ENCODE measurements at places on chromosomes 7 and 10. TPM values are rescaled to one million over a fixed set of nuclear protein-coding genes. Genes with fewer than 3 reads are reported as not detected.

The CCDC136 gene
- total RNA-seq, result 7.8 TPM

DNA sequence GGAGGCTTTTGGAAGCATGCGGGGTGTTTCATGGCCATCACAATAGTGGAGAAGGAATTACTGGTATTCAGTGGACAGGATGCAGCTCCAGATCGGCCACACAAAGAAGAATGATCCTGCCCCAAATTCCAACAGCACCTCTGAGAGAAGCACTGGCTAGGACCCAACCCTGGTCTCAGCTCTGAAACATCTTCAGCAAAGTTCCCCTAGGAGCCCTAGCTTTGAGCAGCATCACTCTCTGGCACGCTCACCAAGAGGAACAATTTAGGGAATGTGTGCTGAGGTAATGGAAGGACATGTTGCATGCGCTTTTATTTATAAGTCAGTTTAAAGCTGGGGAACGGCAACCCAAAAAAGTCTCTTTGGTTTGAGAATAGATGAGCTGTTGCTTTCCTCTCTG, 5.5 kb upstream of the OPN1SW start:
- no peak for DNase-seq

- no peak for DNase-seq
Observed at GRCh38 chr7:94178230-94178629, 174.1 kb upstream of the BET1 start.

DNA sequence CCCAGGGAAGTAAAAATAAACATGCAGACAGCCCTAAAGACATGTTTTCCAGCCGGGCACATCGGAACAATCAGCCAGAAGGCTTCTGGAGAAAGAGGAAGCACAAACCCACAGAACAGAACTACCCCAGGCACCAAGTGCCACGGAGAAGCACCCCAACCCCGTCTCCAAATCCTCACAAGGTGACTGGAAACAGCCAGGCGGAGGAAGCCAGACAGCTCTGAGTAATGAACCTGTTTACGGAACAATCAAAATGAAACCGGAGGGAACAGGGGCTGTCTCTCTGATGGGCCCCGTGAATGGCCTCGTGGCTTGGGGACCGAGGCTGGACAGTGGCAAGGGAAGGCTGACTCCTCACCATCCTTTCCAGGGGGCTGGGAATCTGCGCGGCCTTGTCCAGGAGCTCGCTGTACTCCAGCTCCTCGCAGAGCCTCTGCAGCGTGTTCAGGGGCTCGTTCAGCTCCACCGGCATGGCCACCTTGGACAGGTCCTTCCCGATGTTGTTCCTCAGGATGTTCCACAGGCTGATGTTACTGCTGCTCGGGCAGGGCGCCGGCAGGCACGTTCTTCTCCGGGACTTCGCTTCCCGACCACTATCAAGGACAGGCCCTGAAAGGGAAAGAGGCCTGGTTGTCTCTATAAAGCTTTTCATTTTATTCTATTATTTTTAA, 77.0 kb upstream of the GSDME start:
- no peak for DNase-seq

- DNase-seq, result no peak
Observed at GRCh38 chr10:120966657-120967045, 115.5 kb downstream of the WDR11 start.

GRCh38 chr7:1232623-1233332, at the start of gene UNCX:
UNCX (plus strand) TSS chr7:1232872; CDS start chr7:1233018, 146 bp downstream.
- DNase-seq, result no peak

GRCh38 chr7:79199961-79200360, 253.5 kb downstream of the MAGI2 start:
- no peak for DNase-seq

The VPS37D gene
- 6.3 TPM for total RNA-seq

The SUN1 gene
- 142 TPM for total RNA-seq

- DNase-seq, result no peak
Observed at GRCh38 chr7:44914992-44915607, 29.8 kb upstream of the PURB start.

DNA sequence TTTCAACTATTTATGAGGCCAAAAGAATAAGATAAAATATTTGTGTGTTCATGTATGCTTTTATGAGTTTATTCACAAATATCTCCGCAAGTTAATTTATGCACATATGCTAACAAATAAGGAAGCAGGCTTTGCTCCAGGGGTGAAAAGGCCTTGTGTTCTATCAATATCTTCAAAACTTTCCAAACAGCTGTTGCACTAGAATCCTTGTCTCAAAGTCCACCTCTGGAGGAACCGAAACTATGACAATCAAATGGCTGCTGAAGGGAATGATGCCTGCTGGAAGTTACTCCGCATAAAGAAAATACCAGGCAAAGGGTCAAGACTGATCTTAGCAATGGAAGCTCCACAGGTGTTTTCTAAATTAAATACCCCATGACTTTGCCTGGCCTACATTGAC, 145.0 kb upstream of the GHITM start:
- DNase-seq, result no peak

DNA sequence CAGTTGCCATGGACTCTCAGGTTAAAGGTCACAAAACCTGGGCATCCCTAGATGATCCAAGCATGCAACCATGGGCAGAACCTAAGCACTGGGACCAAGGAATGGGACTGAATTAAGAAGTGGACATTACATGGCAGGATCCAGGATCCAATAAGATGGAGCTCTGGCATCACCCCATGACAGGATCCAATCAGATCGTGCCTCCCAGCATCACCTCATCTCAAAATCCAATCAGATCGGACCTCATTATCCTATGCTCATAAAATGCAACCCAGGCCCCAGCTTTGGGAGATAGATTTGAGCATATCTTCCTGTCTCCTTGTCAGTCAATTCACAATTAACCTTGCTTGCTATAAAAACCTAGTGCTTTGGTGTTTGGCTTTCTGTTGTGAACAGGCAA, 616.1 kb downstream of the PARD3 start:
- no peak for DNase-seq

GRCh38 chr7:69531050-69531449, 67.2 kb upstream of the AUTS2 start:
- no peak for DNase-seq

- no peak for DNase-seq
Observed at GRCh38 chr10:15453926-15454325, 82.8 kb upstream of the FAM171A1 start.

DNA sequence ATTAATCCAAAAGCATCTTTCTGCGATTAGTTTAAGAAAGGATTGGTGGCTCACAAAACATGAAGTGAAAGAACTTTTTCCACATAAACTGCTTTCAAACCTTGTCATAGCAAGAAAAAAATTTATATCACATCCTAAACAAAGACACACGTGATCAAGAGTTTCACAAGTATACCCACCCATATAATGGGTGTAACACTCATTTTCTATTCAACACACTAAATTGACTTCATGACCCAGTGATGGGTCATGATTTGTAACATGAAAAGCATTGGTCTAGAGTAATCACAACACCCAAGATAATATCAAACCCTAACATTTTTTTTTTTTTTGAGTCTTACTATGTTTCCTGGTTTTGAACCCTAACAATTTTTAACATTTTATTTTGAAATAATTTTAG, 17.6 kb downstream of the PMPCB start:
- no peak for DNase-seq

- DNase-seq, result no peak
Observed at GRCh38 chr10:5987747-5988146, 10.4 kb upstream of the IL15RA start.

The ATP6V0A4 gene
- total RNA-seq, result not detected

The TLX1 gene
- total RNA-seq, result not detected

- DNase-seq, result peak; percentile 72
Observed at GRCh38 chr10:70477661-70478162, 855 bp upstream of the PALD1 start.

The DUS4L gene
- 5.4 TPM for total RNA-seq

The FGFR2 gene
- 18.8 TPM for total RNA-seq

GRCh38 chr7:148883266-148884048, 634 bp downstream of the EZH2 start:
- peak; percentile 58 for DNase-seq

The FKBP9 gene
- total RNA-seq, result 126 TPM

DNA sequence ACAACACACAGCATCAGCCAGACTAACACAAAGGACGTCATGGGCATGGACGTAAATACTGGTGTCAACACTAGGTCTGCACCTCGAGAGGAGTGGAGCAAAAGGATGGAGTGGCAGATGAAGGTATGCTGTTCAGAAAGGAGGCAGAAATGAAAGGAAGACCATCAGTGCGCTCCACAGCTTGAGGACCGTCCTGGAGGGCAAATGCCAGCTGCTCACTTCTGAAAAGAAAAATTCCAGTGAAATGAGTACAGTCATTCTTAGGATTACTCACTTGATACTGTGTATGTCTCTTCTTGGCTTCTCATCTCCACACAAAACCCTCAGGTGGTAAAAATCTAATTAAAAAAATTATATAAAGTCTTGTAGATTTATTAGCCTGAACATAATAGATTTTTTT, 44.8 kb downstream of the EGFR start:
- DNase-seq, result no peak

DNA sequence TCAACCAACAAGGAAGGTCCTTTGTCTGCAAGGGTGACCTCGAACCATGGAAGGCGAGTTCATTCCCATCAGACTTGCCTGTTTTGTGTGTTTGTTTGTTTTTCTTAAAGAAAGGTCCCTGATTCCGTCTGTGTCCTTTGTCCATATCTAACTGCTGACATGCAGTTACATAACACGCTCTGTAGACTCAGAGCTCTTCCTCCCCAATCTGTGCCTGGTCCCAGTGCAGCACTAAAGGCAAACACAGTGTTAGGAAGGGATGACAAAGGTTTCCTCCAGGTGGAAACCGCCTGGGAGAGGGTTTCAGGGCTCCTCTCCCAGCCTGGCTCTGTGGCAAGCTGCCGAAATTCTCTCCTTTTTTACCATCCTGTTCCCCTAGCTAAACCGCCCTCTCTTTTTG, 13.4 kb downstream of the JCAD start:
- no peak for DNase-seq

- peak; percentile 95 for DNase-seq
Observed at GRCh38 chr10:94402204-94402842, at the start of gene TBC1D12. TBC1D12 (plus strand) TSS chr10:94402541; CDS start chr10:94402614, 73 bp downstream.

- peak; percentile 47 for DNase-seq
Observed at GRCh38 chr7:139231513-139232376, 708 bp downstream of the UBN2 start.

DNA sequence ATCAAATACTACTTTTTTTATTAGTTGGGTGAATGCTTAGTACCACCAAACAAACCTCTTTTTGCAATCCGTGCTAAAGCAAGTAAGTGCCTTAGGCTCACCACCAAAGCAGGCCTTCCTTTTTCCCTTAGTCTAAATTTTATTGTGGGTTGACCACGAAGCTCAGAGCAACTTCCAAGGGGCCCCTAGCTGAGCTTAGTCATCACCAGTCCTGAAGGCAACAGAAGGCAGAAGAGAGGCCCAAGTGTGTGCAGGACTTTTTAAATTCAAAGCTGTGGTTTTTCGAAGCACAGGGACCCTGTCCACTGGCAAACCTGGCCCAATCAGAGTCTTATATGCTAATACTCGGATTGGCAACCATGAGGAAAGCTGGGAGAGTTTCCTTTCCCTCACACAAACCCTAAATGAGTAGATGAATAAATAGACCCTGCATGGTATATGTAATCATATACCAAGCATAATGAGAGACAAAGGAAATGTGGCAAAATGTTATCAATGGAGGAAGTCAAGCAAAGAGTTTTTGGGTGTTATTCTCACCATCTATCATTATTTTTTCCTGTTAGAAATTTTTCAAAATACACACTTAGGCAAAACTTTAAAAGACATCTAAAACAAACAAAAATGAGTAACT, 453.2 kb upstream of the GALNT17 start:
- DNase-seq, result no peak

GRCh38 chr10:70188768-70189167, 18.5 kb upstream of the SAR1A start:
- no peak for DNase-seq

DNA sequence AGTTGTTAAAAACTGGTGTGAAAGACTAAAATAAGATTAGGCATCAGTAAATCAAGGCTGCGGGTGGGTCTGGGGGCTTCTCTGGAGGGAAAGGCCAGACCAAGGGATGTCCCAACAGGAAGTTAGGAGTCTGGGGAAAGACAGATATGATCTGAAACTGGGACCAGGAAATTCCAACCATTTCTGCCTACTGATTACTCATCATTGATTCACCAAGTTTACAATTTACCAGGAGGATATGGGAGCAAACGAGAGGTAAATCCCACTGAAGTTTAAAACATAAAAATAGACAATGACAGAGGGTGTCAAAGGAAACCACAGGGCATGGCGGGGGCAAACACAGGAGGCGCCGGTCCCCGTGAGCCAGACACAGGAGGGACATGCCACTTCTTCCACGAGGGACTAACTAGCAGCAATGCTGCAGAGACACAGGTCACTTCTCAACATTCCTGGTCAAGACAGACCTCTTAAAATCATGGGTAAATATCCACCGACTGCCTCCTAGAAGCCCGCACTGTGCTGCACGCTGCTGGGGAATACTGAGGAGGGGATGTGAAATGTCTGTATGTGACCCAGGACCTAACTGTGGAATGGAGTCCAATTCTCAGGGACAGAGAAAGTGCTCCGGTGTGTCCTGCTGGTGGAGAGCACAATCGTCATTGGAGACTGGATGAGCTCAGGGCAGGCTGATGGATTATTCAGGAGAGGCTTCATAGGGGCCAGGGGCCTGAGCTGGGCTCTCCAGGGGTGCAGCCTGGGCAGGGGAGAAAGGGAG, 153.4 kb upstream of the KLF14 start:
- no peak for DNase-seq

DNA sequence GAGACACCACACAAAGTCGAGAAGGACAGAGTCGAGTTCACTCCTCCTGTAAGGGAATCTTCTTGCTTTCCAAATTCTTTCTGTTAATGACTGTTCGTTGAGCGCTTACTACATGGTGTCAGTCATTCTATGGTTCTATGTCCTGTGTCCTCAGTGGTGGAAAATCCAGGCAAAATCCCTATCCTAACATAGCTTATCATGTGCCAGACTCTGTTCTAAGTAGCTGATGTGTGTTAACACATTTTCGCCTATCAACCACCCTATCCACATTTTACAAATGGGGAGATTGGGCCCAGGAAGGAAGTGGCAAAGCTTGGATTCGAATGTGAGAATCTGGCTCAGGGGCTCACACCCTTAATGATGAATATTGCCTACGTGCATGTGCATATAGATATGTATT, 280.1 kb downstream of the GATA3 start:
- no peak for DNase-seq

DNA sequence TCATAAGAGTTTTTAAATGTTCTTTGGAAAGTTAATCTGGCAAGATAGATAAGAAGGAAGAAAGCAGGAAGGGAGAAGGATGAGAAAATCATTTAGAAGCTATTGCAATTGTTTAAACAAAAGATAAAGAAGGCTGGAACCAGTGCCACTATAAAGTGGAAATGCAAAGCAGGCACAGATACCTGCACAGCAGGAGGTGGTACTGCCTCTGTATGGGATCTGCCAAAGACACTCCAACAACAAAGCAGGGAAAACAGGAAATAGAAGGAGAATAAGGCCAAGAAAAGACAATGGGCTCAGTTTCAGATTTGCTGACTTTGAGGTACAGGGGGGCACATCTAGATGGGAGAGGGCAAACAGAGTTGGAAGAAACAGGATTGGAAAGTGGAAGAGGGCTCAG, 138.6 kb downstream of the PPP1R17 start:
- no peak for DNase-seq

The MKLN1 gene
- total RNA-seq, result 53.2 TPM

The LSM8 gene
- 29.2 TPM for total RNA-seq

- DNase-seq, result no peak
Observed at GRCh38 chr10:49609006-49609282, 1.2 kb upstream of the SLC18A3 start.

The MMD2 gene
- total RNA-seq, result not detected

The CPN1 gene
- total RNA-seq, result not detected

The C10orf67 gene
- 0.28 TPM for total RNA-seq
